Globus pallidus (tissue), 1 donor: ENCODE measurements at places on chromosomes 7 and 10.

DNA sequence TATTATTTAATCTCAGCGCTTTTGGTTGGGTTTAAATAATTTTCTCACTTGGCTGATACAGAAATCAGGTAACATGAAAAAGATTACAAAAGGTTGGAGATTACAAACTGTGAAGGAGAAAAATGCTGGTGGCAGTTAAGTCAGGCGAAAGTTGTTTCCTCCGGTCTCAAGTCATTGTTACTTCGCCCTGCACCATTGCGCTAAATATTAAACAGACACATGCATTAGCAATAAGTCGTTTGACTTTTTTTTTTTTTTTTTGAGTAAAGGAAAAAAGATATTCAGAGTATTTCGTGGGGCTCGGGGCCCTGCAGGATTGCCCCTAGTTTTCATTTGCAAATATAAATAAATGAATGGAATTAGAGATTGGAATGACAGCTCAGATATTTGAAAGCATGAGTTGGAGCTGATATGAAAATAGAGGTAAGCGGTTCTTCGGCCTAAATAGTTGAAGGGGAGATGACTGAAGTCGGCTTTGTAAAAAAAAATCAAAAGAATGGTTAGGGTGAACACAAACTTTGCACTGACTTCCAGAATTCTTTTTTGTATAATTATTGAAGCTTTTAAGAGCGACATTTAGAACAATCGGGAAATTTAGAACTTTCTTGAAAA, 914 bp downstream of the SDHAF3 start:
- peak; percentile 8 for DNase-seq

- no peak for DNase-seq
These were observed 269.1 kb downstream of the PTPRN2 start for GRCh38 chr7:158318511-158318913.

DNA sequence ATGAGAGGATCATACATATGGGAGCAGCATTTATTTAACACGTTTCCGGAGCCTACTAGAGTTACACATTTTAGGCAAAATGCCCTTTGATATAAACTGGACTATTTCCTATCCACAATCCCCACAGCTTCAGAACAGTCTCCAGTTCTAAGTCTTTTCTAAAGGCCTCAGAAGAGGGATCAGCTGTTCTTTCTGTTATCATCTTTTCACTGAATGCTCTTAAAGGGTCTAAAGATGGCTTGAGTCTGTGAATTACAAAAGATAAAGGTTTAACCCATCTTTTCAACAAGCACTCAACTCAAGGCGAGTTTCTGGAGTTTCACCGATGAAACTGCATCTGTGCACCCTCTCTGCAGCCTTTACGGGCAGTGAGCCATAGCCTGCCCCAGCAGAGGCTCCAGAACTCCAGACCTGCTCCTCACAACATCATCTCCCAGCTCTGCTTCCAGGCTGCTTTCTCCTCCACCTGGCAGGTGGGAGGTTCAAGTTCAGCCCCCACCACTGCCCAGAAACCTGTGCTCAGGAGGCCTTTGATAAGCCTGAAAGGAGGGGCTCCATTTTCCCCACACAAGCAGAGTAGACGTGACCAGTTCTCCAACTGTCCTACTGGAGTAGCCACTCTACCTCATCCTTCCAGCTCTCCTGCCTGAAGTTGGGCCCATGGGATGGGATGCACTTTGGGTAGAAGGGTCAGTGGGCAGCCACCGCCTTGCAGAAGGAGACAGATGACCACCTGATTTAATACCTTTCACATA, 53.4 kb downstream of the HSPA12A start:
- no peak for DNase-seq

GRCh38 chr7:12921751-12922345, 234.4 kb downstream of the ARL4A start:
- DNase-seq: no peak

DNA sequence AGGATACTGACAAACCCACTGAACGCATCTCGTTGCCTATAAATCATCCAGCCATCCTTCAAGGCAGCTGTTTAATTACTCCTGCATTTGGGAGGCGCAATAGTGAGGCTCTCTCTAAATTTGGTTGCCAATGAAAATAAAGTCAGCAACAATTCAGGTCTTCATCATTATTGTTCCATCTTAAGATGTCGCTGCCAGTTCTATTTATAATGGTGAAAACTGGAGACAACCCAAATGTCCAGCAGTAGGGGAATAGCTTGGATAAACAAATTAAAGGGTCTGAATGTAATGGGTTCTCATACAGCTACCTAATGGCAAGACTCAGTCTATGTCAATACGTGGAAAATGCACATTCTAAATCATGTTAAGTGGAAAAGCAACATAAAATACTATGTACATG, 120.1 kb upstream of the PLXNA4 start:
- no peak for DNase-seq

DNA sequence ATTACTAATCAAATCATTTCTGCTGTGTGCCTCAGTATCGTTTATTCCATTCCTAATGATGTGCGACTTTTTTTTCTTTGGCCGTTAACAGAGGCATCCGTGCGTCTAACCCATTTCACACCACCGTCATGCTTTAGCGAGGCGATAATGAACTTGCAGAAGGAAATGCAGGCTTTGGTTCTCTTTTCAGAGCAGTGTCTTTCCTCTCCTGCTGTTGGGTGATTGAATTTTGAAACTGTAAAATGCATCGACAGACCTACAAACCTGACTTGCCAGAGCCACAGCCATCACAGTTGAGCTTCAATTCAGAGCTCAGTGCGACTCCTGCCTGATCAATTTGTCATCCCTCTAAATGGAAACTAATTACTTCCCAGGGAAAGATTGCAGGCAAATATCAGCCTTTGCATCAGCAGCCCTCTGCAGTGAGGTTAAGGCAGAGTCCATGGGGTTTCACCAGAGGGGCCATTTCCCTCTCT, 486.0 kb upstream of the GALNT17 start:
- no peak for DNase-seq
